ENCODE measurements at places on chromosomes 12 and 14.

DNA sequence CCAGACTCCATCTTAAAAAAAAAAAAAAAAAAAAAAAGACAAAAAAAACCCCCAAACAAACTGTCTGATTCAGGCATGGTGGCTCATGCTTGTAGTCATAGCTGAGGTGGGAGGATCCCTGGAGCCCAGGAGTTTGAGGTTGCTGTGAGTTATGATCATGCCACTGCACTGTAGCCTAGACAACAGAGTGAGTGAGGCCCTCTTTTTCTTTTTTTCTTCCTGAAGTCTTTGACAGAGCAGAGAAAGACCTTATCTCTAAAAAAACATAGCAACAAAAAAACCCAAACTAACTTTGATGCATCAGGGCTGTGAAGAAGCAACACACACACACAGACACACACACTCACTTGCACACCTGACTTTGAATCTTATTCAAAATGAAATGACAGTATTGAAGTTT, 7.7 kb upstream of the AMN1 start:
- H3K4me3 ChIP-seq: no peak overlapping the region
- H3K4me1 ChIP-seq: peaks cover 33% of the 10 kb centered on the region
- H3K36me3 ChIP-seq: no peaks in the 10 kb centered on the region
- peak; percentile 14 for DNase-seq
- H3K27ac ChIP-seq: no peak overlapping the region

DNA sequence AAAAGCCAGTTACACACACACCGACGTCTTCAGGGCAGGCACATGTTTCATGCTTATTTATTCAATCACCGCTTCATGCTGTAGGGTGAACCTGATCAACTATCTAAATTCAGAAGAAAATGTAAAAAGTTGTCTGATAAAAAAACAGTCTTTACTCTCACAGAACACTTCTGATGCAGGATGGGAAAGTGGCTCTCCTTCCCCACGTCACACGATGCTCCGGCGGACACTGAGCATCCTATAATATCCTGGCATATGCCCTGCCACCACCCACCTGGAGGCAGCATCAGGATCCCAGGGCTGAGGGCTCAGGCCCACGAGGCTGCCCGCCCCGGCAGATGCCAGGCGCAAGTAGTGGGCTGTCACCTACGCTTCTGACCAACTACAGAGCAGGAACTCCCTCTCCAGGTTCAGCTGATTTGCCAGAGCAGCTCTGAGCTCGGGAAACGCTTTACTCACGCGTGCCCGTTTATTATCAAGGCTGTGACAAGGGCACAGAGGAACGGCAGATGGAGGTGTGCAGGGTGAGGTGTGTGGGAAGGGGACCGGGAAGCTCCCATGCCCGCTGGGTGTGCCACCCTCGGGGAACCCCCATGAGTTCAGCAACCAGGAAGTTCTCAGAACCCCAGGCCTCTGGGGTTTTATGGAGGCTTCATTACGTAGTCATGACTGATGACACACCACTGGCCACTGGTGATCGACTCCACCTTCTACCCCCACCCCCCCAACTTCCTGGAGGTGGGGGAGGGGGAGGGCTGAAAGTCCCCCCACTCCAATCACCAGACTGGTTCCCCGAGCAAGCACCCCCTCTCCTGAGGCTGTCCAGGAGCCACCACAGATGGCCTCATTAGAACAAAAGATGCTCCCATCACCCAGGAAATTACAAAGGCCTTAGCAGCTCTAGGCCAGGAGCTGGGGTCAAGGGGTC, 32.1 kb downstream of the SLC15A4 start:
- H3K27ac ChIP-seq: peak overlapping the region; percentile 54
- H3K27me3 ChIP-seq: no peaks in the 10 kb centered on the region
- DNase-seq: peak; percentile 62
- H3K36me3 ChIP-seq: no peaks in the 10 kb centered on the region

DNA sequence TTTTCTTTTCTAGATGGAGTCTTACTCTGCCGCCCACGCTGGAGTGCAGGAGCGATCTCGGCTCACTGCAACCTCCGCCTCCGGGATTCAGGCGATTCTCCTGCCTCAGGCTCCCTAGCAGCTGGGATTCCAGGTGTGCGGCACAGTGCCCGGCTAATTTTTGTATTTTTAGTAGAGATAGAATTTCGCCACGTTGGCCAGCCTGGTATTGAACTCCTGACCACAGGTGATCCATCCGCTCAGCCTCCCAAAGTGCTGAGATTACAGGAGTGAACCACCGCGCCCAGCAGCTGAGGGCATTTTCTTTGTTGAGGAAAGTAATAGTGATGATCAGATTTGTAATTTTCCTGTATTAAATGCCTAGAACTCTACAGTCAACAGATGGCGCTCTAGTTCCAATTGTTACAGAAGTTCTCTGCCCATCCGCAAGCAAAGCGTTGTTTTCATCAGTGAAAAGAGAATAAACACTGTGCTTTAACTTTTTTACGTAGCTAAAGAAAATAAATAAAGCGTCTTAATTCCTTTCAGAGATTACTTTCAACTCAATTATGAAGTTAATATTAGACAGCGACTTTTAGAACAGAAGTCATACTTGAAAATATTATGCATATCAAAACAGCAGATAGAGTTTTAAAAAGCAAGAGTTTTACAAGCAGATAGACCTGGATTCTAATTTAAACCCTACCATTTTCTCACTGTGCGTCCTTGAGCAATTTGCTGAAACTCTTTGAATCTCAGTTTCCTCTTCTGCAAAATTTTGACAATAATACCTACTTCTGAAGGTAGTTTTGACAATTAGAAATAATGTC, 335.1 kb downstream of the DUSP6 start:
- no peak overlapping the region for H3K27ac ChIP-seq
- DNase-seq: peak; percentile 73
- H3K4me3 ChIP-seq: no peak overlapping the region
- H3K27me3 ChIP-seq: peaks cover 2% of the 10 kb centered on the region
- H3K4me1 ChIP-seq: peaks cover 5% of the 10 kb centered on the region

GRCh38 chr12:123129621-123130020, 21.3 kb downstream of the PITPNM2 start:
- no peak overlapping the region for H3K27ac ChIP-seq
- no peak for DNase-seq
- no peaks in the 10 kb centered on the region for H3K36me3 ChIP-seq
- H3K4me3 ChIP-seq: no peak overlapping the region

- H3K27me3 ChIP-seq: no peaks in the 10 kb centered on the region
- no peaks in the 10 kb centered on the region for H3K4me1 ChIP-seq
- DNase-seq: no peak
- H3K27ac ChIP-seq: no peak overlapping the region
- no peaks in the 10 kb centered on the region for H3K36me3 ChIP-seq
- no peak overlapping the region for H3K4me3 ChIP-seq
Measured at GRCh38 chr12:116515684-116516083, 43.5 kb upstream of the MAP1LC3B2 start.

DNA sequence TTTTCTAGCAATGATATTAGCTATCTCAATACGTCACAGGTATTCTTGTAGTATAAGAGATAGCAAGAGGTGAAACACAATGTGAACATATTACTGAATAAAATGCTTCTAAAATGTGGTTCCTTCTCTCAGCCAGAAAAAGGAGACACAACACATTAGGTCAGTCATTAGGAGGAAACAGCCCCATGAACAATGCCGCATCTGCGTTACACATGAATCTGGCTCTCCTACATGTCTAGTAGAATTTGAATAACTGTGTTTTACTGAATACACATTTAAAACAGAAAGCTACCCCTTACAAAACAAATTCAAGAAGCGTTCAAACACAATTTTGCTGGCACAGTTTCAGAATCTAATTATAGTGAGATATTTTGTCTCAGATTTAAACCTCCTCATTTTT, 51.6 kb downstream of the EFCAB11 start:
- no peaks in the 10 kb centered on the region for H3K36me3 ChIP-seq
- H3K4me1 ChIP-seq: no peaks in the 10 kb centered on the region
- no peak overlapping the region for H3K27ac ChIP-seq
- DNase-seq: no peak

DNA sequence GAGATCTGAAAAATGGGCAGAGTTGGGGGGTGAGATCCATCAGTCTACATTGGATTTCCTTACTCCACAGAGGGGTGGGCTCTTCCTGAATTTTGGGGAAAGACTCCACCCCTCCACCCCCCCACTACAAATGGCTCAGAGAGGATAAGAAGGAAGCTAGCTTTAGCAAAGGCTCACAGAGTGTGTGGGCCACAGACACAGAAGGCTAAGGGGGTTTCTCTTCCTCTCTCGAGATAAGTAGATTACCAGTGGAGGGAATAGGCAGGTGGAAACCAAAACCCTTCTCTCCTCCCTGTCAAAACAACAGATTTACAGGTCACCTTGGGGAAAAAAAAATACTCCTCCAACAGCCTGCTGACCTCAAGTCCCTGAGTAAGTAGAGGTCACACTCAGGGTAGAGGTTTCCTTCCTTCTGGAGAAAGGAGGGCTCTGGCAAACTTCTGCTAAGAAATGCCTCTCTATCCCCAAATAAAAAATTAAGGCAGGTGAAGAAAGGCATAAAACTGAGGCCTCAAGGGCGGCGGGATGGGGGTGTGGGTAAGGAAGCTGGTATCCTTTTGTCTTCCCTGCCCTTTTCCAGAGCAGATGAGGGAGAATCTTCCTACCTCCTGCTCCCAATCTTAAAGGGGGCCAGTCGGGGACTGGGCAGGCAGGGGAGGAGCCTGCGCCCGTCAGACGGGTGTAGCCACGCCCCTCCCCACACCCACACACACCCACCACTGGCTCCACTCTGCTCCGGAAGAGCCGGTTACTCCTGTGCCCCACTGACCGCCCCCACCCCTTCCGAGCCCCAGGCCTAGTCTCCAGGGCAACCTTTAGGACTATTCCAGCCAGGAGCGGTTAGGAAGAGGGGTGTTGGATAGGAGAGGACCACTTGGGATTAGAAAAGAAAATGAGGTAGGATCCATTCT, 1.9 kb upstream of the BAZ2A start:
- DNase-seq: peak; percentile 70
- H3K4me3 ChIP-seq: peak overlapping the region; percentile 40
- H3K27ac ChIP-seq: peak overlapping the region; percentile 83
- no peaks in the 10 kb centered on the region for H3K27me3 ChIP-seq
- peaks cover 83% of the 10 kb centered on the region for H3K4me1 ChIP-seq

- H3K27me3 ChIP-seq: no peaks in the 10 kb centered on the region
- H3K4me3 ChIP-seq: no peak overlapping the region
- peaks cover 6% of the 10 kb centered on the region for H3K36me3 ChIP-seq
- no peak for DNase-seq
- H3K27ac ChIP-seq: no peak overlapping the region
Measured at GRCh38 chr12:101783150-101783549, 43.9 kb upstream of the SYCP3 start.

- H3K4me1 ChIP-seq: peaks cover 6% of the 10 kb centered on the region
- no peak overlapping the region for H3K4me3 ChIP-seq
- H3K27ac ChIP-seq: no peak overlapping the region
- peaks cover 4% of the 10 kb centered on the region for H3K36me3 ChIP-seq
- no peaks in the 10 kb centered on the region for H3K27me3 ChIP-seq
- no peak for DNase-seq
Measured at GRCh38 chr14:44901696-44902095, 60.1 kb downstream of the KLHL28 start.

DNA sequence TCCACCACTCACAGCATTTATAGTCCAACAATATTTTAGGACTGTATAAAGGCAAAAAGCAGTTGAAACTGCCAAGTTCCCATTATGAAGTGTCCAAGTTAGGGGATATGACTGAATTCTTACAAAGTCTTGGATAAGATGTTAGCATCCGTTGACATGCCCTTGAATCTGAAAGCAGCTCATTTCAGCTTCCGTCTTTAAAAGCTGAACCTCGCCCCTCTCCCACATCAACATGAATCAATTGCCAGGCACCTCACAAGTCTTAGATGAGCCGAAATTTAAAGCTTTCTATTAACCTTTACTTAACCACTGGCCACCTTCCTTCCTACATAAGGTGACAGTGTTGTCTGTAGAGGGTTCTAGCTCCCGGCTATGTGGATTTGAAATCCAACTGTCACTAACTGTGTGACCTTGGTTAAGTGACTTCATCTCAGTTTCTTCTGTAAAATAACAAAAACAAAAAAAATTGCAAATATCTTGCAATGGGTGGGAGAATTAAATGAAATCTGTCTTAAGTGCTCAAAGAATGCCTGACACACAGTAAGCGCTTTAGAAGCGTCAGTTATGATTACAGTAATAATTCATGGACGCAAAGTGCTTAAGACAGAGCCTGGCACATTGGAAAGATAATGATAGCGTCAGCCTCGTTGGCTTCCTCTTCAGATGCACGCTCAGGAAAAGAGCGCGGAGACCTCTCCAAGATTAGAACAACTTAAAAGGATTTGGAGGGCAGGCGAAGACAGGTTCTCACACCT, 1.2 kb downstream of the PPP1CC start:
- no peaks in the 10 kb centered on the region for H3K27me3 ChIP-seq
- H3K36me3 ChIP-seq: peaks cover 8% of the 10 kb centered on the region
- H3K4me1 ChIP-seq: peaks cover 32% of the 10 kb centered on the region
- H3K4me3 ChIP-seq: peak overlapping the region; percentile 91

GRCh38 chr14:61547186-61548069, 147.9 kb upstream of the HIF1A start:
- no peaks in the 10 kb centered on the region for H3K36me3 ChIP-seq
- H3K4me1 ChIP-seq: peaks cover 7% of the 10 kb centered on the region
- H3K27ac ChIP-seq: no peak overlapping the region
- H3K27me3 ChIP-seq: no peaks in the 10 kb centered on the region

DNA sequence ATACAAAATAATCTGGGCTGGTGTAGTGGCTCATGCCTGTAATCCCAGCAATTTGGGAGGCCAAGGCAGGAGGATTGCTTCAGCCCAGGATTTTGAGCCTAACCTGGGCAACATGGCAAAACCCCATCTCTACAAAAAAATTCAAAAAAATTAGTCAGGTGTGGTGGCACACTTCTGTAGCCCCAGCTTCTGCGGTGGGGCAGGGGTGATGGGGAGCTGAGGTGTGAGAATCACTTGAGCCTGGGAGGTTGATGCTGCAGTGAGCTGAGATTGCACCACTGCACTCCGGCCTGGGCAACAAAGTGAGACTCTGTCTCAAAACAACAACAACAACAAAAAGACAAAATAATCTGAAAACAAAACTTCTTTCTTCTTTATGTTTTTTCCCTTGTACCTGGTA, 66.0 kb downstream of the TC2N start:
- H3K36me3 ChIP-seq: no peaks in the 10 kb centered on the region
- H3K27me3 ChIP-seq: no peaks in the 10 kb centered on the region
- no peak for DNase-seq

DNA sequence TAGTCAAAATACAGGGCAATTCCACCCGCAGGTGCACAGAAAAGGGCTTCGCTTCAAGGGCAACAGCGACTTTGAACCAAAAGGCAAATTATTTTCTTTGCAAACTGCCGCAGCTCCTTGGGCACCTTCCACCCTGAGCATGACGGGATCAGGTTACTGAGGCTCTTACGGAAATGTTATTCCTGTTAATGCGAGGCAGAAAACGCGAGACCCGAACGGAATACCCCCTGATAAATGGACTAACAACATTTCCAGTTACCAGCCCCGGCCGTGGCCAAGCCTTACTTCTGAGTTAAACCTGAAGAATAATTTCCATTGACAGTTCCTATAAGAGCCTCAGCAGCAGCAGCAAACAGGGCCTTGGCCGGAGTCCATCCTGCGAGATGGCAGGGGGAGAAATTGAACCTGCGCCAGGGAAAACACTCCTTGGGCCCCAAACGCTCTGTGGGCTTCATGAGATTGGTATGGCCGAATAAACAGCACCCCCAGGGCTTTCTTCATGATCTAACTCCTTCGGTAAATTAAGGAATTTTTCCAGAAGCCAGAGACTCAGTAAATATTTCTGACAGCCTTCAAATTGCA, 70.0 kb upstream of the DICER1 start:
- no peaks in the 10 kb centered on the region for H3K4me1 ChIP-seq
- H3K36me3 ChIP-seq: no peaks in the 10 kb centered on the region
- H3K27me3 ChIP-seq: no peaks in the 10 kb centered on the region
- no peak overlapping the region for H3K4me3 ChIP-seq
- DNase-seq: no peak
- no peak overlapping the region for H3K27ac ChIP-seq
